ENCODE measurements at places on chromosomes 12 and 14. TPM values are rescaled to one million over a fixed set of nuclear protein-coding genes. Genes with fewer than 3 reads are reported as not detected.

DNA sequence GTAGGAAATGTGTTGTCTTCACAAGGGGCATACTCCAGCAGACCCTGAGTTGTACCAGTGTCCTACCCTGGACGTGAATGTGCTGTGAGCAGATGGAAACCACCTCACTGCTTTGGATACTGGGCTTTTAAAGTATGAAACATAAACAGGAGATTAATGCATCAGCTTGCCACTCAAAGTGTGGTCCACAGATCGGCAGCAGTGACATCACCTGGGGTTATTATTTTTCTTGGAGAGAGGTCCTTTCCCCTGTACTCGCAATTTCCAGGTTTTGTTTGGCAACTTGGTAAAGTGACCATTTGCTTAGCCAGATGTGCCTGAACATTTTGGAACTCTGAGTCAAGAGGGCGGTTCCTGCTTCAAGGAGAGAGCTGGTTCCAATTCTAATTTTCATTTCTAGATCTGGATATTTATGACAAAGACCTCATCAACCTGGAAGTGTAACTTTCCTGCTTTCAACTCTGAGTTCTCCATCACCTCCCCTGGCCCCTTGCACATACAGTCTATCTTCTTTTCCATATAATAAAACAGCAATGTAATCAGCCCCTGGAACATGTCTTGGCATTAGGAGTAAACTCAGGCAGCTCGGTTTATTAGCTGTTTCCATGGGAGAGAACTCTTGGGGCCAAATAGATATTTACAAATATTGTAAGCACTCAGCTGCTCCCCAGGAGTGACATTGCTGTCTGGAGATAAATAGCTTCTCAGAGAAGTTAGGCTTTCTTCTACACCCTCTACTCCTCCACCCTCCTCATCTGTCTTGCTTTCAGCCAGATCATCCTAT is 237.0 kb upstream of the TBX3 start:
- DNase-seq, result no peak

GRCh38 chr12:6574576-6575295 is 6.6 kb upstream of the NOP2 start:
- DNase-seq, result no peak

DNA sequence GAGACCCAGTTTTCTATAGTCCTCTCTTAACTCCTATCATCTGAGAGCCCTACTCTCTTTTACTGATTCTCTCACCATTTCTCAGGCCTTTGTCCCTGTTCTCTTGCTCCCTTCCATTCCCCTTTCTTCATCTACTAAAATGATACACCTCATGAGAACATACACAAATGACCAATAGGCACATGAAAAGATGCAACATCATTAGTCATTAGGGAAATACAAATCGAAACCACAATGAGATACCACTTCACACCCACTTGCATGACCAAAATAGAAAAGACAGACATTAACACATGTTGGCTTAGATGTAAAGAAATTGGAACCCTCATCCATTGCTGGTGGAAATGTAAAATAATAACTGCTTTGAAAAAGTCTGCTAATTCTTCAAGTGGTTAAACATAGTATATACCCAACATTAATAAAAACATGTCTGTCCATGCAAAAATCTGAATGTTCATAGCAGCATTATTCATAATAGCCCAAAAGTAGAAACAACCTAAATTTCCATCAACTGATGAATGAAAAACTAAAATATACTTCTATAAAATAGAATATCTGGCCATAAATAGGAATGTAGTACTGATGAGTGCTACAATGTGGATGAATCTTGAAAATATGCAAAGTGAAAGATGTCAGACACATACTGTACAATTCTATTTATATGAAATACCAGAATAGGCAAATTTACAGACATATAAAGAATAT is 66.0 kb downstream of the DENND5B start:
- DNase-seq, result no peak

- DNase-seq, result peak; percentile 81
These were observed 1.3 kb downstream of the ESYT1 start for GRCh38 chr12:56129206-56129941.

- DNase-seq, result no peak
These were observed 28.6 kb upstream of the DLK1 start for GRCh38 chr14:100698066-100698465.

DNA sequence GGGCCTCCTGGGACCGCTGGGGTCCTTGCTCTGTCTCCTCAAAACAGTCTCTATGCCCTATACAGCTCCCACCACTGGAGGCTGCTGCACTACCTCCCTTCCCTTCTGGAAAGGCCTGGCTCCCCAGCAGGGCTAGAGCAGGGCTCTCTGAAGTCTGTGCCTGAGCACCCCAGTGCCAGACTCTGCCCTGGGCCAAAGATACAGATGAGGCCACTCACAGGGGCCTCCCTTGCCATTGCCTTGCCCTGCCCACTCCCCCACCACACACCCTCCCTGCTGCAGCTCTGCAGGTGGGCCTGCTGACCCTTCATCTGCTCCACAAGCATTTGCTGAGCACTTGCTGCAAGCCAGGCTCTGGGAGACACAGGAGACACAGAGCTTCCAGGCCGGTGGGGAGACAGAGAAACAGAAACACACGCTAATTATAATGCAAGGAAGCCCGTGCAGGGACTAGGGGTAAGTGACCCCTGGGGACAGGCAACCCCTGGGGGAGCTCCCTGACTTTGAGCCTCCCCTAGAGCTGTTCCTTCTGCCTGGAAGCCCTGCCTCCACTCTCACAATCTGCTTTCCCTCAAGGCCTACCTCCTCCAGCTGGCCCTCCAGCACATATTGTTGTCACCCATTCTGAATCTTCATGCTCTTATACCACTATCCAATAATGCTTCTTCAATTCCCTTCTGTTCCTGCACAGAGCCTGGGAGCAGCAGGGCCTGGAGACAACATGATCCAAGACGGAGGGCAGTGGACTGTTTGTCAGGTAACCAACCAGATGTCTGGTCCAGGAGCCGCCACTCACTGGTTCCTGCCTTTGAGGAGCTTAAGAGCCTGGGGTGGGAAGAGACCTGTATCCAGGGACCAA is 32.6 kb upstream of the PNMA1 start:
- no peak for DNase-seq

- DNase-seq, result no peak
These were observed 310.1 kb upstream of the RGS6 start for GRCh38 chr14:71621980-71622605.

DNA sequence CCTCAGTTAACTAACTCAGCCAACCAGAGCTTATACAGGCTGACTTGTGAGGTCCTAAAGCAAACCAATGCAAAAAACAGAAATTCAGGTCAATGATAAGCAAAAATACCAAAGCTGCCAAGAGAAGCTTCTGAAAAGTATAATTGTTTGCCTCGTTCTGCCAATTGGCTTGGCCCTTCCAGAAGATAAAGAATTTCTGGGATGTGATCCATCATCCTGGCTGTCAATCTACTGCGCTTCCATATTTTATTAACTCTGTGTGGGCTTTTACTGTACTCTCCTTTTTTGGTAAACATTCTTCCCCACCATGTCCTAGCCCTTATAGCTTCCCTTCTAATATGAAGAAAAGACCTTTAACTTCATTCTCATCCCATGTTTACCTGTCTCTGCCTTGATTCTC is 387.9 kb downstream of the TMEM117 start:
- no peak for DNase-seq

DNA sequence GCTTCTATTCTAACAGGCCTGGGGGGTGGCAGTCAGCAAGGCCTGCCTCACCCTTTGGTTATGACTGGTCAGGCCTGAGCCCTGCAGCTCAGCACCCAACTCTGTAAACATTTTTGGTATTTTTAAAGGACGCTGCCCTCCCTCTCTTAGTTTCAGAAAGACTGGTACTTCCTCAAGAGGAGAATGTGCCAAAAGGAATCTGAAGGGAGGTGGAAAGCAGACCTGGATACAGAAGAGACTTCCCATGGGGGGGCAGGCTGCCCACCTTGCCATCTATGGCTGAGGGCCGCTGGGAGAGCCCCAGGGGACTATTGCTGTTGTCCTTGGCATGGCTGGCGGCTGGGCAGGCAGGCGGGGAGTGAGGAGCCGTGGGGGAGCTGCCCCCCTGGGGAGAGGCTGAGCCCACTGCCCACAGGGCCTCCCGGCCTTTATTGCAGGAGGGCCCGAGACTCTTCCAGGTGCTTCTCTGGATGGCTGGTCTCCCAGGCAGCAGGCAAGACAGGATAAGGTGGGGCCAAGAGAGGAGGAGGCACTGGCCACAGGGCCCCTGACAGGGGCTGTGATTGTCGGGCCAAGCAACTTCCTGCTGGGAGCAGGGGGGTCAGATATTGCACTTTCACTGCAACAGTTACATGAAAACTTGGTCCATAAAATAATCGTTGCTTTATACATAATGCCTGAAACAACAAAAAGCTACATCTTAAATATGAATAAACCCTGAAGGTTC is 3.5 kb downstream of the ARL6IP4 start:
- no peak for DNase-seq

VRTN gene
- not detected for total RNA-seq

TAMALIN gene
- 85.7 TPM for total RNA-seq

LLPH gene
- total RNA-seq, result 18.5 TPM

TAC3 gene
- total RNA-seq, result not detected

KRT82 gene
- not detected for total RNA-seq

B4GALNT1 gene
- total RNA-seq, result 0.83 TPM

LBHD2 gene
- not detected for total RNA-seq

All from upper lobe of left lung (tissue), 6 donors.